ENCODE measurements at places on chromosomes 4 and X.

- no peak for DNase-seq
Measured at GRCh38 chr4:60944060-60944459, 256.1 kb upstream of the ADGRL3 start.

DNA sequence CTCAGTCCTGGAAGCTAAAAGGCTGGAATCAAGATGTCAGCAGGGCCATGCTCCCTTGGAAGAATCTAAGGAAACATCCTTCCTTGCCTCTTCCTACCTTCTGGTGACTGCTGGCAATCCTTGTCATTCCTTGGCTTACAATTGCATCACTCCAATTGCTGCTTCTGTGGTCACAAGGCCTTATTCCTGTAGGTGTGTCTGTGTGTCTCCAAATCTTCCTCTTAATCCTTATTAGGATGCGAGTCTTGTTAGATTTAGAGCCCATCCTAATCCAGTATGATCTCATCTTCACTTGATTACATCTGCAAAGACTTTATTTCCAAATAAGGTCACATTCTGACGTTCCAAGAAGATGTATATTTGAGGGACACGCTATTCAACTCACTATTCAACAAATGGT is 52.2 kb downstream of the SMIM20 start:
- DNase-seq: no peak

- DNase-seq: no peak
Measured at GRCh38 chr4:123777373-123777772, 380.8 kb downstream of the SPRY1 start.

DNA sequence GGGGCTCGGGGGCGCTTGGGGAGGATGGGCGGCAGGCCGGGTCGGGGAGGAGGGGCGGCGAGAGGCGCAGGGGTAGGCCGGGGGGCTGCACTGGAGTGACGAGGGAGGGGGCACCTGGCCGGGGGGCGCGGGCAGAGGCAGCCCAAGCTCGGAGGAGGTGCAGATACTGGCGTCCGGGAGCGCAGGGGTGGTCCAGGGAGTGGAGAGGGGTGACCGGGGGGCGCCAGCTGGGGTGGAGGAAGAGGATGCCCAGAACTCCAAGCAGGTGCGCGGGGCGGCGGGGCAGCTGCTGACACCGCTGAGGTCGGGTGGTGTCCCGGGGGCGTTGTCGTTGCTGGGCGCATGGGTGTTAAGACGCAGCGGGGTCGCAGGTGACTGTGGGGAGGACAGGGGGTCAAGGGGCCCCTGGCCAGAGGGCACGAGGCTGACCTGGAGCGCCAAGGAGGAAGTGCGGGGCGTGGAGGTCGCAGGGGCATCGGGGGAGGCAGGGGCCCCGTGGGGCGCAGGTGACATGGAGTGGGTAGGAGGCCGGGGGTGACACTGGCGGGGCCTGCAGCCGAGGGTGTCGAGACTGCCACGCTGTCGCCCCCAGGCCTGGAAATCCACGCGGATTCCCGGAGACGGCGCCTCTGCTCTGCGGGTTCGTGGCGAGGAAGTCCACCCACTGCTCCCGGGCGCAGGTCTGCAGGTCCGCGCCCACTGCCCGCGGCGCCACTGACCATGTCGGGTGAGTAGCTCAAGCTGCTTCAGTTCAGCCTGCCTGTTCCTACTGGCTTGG is 928 bp downstream of the GYG2 start:
- DNase-seq: no peak

DNA sequence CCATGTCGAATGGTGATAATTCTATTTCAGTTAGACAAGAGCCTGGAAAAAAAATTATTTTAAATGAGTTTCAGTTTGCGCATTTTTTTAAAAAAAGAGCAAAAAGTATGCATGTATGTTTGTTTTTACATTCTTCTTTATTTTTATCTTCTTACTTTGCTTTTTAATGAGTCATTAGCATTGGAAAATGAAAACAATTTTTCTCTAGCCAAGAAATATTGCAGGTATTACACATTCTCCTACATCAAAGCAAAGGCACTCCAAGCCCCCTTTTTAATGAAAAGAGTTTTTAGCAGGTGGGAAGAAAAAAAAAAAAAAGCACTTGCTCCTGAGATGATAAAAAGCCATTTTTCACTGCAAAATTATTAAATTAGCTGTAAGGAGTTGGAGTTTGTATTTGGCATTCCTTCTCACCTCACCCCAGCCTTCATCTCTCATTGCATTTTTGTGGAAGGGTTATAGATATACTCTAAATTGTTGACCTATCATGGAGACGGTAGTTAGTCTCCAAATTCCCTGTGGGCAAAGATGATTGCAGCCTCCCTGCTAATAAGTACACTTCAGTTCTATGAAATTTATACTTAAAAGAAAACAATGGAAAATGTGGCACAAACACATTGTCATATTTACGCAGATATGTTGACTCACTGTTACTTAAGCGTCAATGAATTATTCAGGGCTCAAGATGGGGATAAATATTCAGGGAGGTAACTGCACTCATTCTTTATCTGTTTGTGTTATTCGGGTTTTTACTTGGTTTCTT is 43.8 kb downstream of the PALLD start:
- DNase-seq: peak; percentile 74

- DNase-seq: no peak
Measured at GRCh38 chr4:107622006-107622405, 98.0 kb downstream of the PAPSS1 start.

DNA sequence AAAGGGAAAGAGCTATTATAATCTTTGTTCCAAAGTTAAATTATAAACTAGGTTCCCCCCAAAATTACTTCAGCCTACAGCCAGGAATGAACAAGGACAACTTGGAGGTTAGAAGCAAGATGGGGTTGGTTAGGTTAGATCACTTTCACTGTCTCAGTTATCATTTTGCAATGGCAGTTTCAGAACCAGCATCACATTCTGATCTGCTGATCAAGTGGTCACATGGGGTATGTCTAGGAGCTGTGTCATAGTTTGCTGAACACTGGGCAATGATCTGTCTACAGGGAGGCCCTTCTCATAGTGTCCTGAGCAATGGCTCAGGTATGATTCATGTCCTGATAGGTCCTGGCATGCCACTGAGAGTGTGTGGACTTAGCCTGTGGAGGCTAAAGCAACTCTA is 41.6 kb upstream of the XIAP start:
- DNase-seq: no peak

- no peak for DNase-seq
Measured at GRCh38 chrX:16528620-16529019, 121.3 kb upstream of the S100G start.
